A549 (cell line): ENCODE measurements at places on chromosomes 11 and 22. TPM values are rescaled to one million over a fixed set of nuclear protein-coding genes. Genes with fewer than 3 reads are reported as not detected.

The SLC43A1 gene
- 1.0 to 1.3 TPM (median 1.1 TPM) in 3 replicates for polyA plus RNA-seq

The YDJC gene
- polyA plus RNA-seq: 28.3 to 29.9 TPM (median 28.3 TPM) in 3 replicates

The TRIM51 gene
- polyA plus RNA-seq: not detected in 3 replicates

The DKK3 gene
- polyA plus RNA-seq: 11.9 to 21.8 TPM (median 20.8 TPM) in 3 replicates

The MMP13 gene
- polyA plus RNA-seq: not detected in 3 replicates

The MRGPRF gene
- 0.04 to 0.08 TPM in 2 of 3 replicates, not detected in the other for polyA plus RNA-seq

The ASCL2 gene
- not detected in 3 replicates for polyA plus RNA-seq

The TSSC4 gene
- 45.1 to 45.8 TPM (median 45.5 TPM) in 3 replicates for polyA plus RNA-seq

The ANKK1 gene
- 0.03 TPM in 1 of 3 replicates, not detected in the others for polyA plus RNA-seq

The MS4A3 gene
- not detected in 3 replicates for polyA plus RNA-seq

The NLRP14 gene
- not detected in 3 replicates for polyA plus RNA-seq

The SCN3B gene
- 0.17 to 0.25 TPM (median 0.18 TPM) in 3 replicates for polyA plus RNA-seq

The SPDYC gene
- polyA plus RNA-seq: not detected in 3 replicates

The GDPD4 gene
- polyA plus RNA-seq: not detected in 3 replicates

The EXPH5 gene
- polyA plus RNA-seq: 0.01 to 0.03 TPM (median 0.01 TPM) in 3 replicates

DNA sequence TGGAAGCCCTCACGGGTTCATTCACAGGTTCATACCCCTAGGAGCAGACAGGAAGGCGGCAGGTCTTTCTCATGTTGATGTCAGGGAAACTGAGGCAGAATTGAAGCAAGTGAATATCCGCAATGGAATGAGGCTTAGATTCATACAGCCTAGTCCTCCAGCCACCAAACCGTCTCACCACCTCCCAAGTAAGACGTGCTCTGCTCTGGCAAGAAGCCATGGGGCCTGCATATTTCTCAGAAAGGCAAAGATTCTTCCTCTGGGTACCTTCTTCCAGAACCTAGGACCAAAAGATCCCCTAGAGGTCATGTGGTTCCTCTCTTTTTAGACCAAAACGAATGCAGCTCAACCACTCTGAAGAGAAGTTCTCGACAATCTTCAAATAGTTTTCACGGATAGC, 1.7 kb downstream of the AP1B1 start:
- no peak for DNase-seq

DNA sequence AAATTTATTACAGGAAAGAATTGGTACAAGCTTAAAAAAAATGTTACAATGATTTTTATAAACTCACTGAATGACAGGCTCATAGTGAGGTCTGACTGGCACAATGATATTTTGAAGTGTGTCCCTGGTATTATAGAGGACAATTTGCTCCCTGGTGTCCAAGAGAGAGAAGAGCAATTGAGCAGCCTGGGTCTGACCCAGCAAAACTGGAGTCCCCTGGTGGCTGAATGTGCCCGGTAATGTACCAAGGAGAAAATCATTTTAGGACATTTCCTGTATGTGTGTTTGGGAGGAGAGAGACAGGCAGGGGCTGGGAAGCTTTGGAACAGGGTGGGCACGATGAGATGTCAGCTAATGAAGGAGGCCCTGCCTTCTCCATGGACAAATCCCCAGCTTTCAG, 125.3 kb downstream of the APOL5 start:
- peak; percentile 65 for DNase-seq

GRCh38 chr11:12786891-12787290, 112.7 kb downstream of the TEAD1 start:
- no peak for DNase-seq

GRCh38 chr11:128082574-128082973, 504.8 kb downstream of the ETS1 start:
- DNase-seq: no peak

DNA sequence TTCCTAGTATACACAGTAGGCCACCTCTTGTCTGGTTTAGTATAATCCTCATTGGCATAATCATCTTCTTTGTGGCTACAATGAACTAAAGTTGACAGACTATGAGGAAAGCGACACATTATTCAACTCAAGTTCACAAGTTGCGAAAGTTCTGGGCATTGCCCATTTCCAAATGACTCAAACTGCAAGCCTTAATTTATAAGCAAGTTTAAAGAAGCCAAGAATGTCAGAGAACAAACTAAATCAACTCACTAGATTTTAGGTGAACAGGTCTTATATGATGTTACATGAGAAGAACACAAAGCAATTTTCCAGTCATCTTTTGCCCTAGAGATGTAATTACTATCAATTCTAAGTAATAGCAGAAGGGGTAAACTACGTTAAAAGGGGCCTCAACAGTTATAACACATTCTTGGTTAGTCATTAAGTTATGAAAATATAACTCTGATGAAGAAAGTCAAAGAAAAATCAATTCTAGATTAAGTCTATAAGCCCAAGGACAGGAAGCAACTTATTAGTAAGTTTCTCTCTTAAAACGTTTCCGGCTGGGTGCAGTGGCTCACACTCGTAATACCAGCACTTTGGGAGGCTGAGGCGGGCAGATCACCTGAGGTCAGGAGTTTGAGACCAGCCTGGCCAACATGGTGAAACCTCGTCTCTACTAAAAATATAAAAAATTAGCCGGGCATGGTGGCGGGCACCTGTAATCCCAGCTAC, 21.5 kb downstream of the PICALM start:
- no peak for DNase-seq

- DNase-seq: no peak
These were observed 201.6 kb upstream of the NAV2 start for GRCh38 chr11:19511066-19511412.

DNA sequence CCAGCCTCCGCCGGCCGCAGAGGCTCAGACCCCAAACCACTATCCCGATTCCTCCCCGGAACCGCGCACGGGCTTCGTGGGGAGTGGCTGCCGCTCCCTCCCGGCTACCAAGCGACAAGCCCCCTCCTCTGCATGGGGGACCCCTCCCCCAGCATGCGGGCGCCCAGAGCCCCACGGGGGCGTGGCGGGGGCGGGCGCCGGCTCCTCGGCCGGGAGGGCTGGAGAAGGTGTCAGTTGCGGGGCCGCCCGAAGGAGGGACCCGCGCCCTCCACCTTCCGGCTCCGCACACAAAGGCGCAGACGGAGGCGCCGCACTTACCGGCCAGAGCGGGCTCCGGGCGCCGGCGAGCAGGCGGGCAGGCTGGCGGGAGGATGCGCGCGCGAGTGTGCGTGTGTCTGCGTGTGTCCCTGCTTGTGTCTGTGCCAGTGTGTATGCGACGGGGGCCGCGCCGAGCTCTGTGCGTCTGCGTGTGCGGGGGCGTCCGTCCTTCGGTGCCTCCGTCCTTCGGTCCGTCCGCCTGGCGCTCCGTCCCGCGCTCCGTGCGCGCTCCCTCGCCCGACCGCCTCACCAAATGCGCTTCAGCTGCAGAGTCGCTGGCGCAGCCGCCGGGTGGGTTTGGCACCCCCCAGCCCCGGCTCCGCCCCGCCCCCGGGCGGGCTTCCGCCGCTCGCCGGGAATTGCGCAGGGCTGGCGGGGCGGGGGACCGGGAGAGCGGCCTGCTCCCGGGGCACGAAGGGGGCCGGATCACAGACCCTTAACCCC, at the start of gene PTPN5:
PTPN5 (minus strand) TSS at position 592 of the 762 bp plus-strand sequence. CDS start 19,840 bp downstream, outside the sequence.
- DNase-seq: peak; percentile 34

- DNase-seq: no peak
These were observed 1.0 kb downstream of the PATL1 start for GRCh38 chr11:59667812-59668187.

GRCh38 chr11:122773781-122774266, 64.5 kb upstream of the CRTAM start:
- no peak for DNase-seq

GRCh38 chr11:100550298-100550697, 136.8 kb upstream of the ARHGAP42 start:
- DNase-seq: no peak

- DNase-seq: no peak
These were observed 112.3 kb upstream of the TOP3B start for GRCh38 chr22:22094921-22095320.

DNA sequence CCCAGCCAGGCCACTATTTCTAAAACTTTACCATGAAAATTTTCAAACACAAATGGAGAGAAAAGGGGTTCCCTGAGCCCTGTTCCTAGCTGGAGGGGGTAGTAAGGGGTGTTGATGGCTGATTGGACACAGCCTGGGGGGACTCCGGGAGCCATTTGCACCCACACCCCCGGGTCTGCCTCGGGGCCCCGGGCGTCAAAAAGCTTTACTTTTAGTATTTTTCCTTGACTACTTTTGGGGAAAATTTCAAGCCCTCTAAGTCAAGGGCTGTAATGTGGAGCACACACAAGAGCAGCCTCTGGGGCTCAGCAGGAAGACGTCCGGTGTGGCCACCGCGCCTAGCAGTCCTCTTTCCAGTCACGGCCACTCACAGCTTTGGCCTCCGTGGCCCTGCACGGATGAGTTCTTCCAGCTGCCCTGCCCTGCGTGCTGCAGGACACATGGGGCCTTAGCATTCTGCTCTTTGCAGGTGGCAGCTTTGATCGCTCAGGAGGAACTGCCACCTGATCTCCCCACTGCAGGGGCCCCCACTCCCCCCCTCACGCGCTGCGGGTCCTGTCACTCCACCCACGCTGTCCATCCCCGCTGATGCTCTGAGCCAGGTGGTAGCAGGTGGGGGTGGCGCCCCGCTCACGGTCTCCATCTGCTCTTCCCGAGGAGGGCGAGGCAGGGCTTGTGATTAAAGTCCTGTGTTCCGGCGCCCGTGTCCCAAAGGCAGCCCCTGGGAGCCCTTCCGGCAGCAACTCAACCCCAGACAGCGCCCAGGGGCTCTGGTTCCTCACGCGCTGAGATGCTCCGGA, 14.4 kb downstream of the RNH1 start:
- DNase-seq: no peak

- peak; percentile 58 for DNase-seq
These were observed 11.8 kb downstream of the ANO9 start for GRCh38 chr11:429931-430456.

- peak; percentile 53 for DNase-seq
These were observed 4.7 kb upstream of the ASCC2 start for GRCh38 chr22:29842740-29843139.

DNA sequence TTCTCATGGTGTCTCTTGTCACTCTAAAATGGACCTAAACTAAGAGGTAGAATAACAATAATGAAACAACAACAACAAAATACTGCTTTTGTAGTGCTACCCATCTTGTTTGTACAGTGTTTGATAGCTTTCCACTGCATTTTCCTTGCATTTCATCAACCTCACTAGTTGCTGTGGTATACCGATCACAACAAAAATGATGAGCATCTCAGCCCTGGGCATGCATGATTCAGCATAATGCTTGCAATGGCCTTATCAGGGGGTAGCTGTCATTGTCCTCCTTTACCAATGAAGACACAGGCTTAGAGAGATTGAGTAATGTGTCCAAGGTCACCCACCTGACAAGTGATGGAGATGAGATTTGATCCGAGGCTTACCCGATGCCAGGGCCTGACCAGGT, 682.5 kb downstream of the NTM start:
- no peak for DNase-seq

GRCh38 chr11:130846606-130847005, 69.7 kb downstream of the SNX19 start:
- DNase-seq: no peak

- DNase-seq: no peak
These were observed 538.4 kb downstream of the TBC1D22A start for GRCh38 chr22:47300698-47301405.

- DNase-seq: no peak
These were observed 56.1 kb upstream of the TIMP3 start for GRCh38 chr22:32745251-32745995.

- peak; percentile 12 for DNase-seq
These were observed 33.7 kb downstream of the C11orf71 start for GRCh38 chr11:114366331-114367243.

DNA sequence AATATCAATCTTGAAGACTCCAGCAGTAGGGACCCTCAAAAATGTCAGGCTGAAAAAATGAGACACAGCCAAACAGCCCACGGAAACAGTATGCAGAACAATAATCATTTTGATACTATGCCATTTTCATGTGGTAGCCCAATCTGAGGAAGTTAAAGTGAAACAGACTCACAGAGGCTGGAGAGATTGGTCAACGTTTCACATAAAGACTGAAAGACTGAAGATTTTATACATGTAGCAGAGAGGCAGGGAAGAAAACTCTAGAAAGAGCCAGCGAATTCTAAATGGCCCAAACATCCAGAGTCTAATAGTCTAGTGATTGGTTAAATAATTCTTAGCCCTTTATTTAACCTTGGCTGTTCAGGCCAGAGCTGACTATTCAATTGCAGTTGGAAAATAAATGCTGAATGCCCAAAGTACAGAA, 49.4 kb downstream of the MAML2 start:
- no peak for DNase-seq

- DNase-seq: no peak
These were observed 17.0 kb downstream of the PTPRJ start for GRCh38 chr11:47997063-47998053.

DNA sequence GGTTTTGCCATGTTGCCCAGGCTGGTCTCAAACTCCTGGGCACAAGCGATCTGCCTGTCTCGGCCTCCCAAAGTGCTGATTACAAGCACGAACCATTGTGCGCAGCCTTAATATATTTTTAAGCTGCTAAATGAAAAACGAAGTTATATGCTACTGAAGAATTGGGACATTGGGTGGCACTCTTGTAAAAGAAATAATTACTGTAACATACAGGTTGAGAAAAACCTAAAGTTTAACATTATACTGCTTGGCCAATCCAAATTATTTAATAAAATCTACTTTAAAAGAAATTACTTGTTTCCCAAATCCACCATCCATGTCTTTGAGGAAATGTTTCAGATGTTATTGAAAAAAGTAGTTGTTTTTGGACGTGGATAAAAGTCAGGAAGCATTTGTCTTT, 37.9 kb upstream of the ARHGAP32 start:
- no peak for DNase-seq

DNA sequence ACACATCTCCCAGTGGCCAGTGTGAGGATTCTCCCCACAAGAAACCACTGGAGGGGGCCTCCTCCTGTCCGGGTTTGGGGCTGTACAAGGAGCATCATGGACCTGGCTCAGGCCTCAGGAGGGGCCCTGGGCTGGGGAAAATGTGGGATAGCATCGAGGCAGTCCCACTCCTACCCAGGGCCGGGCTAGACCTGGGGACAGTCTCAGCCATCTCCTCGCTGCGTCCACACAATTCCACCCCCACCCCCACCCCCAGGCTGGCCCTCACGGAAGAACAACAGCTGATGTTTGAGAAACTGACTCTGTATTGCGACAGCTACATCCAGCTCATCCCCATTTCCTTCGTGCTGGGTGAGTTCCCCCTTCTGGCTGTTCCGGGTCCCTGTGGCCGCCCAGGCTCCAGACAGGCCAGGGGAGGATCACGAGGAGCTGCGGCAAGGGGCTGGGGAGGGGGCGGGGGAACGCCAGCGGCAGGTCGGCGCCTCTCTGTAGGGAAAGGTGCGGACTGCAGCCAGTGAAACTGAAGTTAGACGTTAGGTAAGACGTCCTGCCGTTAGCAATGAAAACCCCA, 4.8 kb downstream of the BEST1 start:
- DNase-seq: peak; percentile 70

DNA sequence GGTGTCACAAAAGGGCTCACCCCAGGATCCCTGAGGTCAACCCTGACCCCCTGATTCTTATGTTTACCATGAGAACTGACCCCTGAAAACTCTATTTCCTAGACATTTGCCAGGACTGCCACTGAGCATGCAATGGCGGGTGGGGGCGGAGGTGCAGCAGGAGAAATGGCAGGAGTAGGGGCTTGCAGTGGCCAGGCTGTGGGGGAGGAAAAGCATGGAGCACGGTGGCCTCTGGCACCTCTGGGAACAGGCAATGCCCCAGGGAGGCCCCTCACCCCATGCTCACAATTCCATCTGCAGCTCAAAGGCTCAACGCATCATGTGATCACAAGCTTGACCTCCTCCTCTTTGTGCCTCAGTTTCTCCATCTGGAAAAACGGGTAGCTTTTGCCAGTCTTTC, 46.5 kb upstream of the FGF3 start:
- DNase-seq: no peak

GRCh38 chr11:61555051-61555969, 25.6 kb downstream of the SYT7 start:
- no peak for DNase-seq
